ENCODE measurements at places on chromosomes 5 and 9. TPM values are rescaled to one million over a fixed set of nuclear protein-coding genes. Genes with fewer than 3 reads are reported as not detected.

The LEAP2 gene
- 1.3 TPM for total RNA-seq

The DND1 gene
- 0.90 TPM for total RNA-seq

The SLCO4C1 gene
- 30.9 TPM for total RNA-seq

GRCh38 chr5:148297731-148298130 lies 14.5 kb upstream of the SPINK7 start:
- no peaks in the 10 kb centered on the region for H3K27me3 ChIP-seq
- H3K36me3 ChIP-seq = no peaks in the 10 kb centered on the region
- no peak overlapping the region for H3K27ac ChIP-seq
- no peak for DNase-seq

GRCh38 chr5:139633295-139634027 lies 14.7 kb upstream of the CXXC5 start:
- H3K36me3 ChIP-seq = peaks cover 18% of the 10 kb centered on the region
- H3K27me3 ChIP-seq = no peaks in the 10 kb centered on the region
- H3K4me3 ChIP-seq = no peak overlapping the region
- H3K4me1 ChIP-seq = peaks cover 48% of the 10 kb centered on the region
- DNase-seq = peak; percentile 72
- H3K27ac ChIP-seq = no peak overlapping the region
